ENCODE measurements at places on chromosomes 13 and 19.

DNA sequence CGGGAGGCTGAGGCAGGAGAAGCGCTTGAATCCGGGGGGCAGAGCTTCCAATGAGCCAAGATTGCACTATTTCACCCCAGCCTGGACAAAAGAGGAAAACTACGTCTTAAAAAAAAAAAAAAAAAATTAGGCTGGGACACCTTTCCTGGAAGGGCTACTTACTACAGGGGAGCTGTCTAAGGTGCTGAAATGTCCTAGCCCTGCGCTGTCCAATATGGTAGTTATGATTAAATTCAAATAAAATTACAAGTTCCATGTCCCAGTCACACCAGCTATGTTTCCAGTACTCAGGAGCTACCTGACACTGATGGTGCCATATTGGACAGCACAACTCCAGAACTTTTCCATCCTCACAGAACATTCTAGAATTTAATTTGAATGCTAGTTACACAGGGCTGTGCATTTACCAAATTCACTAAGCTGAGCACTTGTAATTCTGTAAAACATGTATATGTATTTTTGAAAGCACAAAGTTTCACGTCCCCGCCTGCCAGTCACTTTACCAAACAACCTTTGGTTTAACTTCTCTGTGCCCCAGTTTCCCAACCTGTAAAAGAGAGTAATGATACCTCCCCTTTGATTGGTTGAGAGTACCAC is 9.2 kb upstream of the ZSCAN22 start:
- no peak for DNase-seq

GRCh38 chr19:16887353-16888265 is 1.2 kb upstream of the F2RL3 start:
- no peak for DNase-seq

DNA sequence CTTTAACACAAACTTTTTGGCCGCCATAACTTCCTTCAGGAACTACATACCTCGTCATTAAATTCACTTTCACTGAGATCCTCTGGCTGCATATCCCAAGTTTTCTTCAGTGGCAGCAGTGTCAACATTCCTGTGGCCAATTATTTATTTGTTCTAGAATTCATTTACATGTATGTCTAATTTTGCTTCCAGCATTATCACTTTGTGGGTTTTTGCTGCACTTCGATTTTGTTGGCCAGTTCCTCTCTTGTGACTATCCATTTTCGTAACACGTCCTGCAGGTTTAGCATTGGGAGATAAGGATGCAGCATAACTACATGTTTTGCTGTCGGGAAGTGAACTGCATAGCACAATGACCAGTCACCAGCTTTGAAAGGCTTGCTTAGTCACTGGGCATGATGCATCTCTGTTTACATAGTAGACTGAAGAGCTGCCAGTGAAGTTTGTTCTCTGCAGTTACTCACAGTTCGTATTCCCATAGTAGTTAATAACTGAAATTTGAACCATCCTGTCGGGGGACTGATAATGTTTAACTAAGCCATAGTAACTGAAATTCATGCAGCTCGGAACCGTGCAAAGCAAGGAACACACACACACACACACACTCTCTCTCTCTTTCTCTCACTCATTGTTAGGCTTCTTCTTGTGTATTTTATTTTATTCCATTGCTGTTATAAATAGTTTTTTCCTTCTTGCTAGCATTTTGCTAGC is 28.3 kb downstream of the ZNF507 start:
- DNase-seq, result peak; percentile 15

DNA sequence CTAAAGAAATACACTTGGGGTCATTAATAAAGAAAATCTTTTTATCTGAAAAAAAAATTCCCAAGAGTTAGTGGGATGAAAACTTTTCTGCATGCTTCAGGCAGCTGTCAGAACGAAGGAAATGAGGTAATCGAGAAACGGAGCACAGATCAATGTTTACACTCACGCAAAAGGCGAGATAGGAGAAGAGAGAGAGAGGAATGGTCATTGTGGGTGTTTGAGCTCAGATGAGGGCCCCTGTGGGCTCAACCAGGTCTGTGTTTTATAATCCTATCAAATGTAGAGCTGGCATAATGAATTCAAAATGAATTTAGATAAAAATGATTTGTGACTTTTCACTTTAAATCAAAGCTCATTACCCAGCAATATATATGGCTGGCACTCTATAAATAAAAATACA is 6.3 kb upstream of the RXFP2 start:
- no peak for DNase-seq

- no peak for DNase-seq
Measured at GRCh38 chr13:114128348-114128623, 4.1 kb downstream of the RASA3 start.

DNA sequence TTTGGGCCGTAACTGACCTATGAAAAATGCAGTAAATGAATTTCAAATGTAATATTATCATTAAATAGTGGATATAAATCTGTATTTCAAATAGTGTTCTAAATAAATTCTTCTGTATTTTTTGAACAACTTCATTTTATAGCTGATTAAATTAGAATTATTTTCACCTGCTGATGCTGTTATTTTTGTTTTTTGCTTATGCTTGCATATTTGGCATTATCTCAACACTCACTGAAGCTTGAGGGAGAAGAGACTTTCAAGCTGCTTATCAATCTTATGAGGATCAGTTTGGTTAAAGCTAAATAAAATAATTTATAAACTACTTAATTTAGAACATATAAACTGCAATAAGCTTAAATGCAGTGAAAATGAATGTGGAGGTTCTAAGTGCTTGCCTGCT is 251.3 kb upstream of the PCDH9 start:
- DNase-seq, result no peak

DNA sequence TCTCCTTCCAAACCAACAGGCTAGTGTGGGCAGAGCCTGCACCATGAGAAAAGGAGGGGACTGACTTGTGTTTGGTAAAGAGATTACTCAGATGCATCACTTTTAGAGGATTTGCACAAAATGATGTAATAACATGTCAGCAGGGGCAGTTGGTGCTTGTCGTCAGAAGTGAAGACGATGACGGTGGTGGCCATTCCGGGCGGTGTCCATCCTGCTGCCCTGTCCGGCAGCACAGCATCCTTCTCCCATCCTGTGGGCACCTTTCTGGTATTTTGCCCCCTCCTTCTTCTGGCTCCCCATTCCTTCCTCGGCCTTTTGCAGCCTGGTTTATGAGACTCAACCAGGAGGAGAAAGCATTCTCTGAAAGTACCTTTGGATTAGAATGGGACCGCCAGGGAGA is 160.1 kb downstream of the TEX29 start:
- DNase-seq, result no peak

DNA sequence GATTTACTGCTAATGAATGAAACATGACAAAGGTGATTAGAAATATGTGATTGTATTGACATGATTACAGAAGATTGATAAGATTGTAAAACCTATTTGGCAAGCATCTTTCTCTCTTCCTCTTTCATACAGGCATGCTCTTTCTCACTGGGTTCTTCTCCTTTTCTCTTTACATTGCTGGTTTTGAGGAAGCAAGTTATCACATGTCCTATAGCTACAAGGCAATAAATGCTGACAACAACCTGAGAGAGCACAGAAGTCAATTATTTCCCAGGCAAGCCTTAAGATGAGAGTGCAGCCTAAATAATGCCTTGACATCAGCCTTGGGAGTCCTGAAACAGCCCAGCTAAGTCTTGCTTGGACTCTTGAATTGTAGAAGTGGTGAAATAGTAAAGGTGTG is 875.0 kb downstream of the SLITRK1 start:
- DNase-seq, result no peak

- DNase-seq, result no peak
Measured at GRCh38 chr13:76958841-76959432, 10.6 kb downstream of the ACOD1 start.

DNA sequence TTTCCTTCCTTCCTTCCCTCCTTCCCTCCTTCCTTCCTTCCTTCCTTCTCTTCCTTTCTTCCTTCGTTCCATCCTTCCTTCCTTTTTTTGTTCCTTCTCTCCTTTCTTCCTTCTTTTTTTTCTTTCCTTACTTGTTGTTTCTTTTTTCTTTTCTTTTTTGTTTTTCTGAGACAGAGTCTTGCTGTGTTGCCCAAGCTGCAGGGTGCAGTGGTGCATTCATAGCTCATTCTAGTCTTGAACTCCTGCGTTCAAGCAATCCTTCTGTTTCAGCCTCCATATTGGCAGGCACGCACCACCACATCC is 5.5 kb upstream of the EEF2 start:
- no peak for DNase-seq

DNA sequence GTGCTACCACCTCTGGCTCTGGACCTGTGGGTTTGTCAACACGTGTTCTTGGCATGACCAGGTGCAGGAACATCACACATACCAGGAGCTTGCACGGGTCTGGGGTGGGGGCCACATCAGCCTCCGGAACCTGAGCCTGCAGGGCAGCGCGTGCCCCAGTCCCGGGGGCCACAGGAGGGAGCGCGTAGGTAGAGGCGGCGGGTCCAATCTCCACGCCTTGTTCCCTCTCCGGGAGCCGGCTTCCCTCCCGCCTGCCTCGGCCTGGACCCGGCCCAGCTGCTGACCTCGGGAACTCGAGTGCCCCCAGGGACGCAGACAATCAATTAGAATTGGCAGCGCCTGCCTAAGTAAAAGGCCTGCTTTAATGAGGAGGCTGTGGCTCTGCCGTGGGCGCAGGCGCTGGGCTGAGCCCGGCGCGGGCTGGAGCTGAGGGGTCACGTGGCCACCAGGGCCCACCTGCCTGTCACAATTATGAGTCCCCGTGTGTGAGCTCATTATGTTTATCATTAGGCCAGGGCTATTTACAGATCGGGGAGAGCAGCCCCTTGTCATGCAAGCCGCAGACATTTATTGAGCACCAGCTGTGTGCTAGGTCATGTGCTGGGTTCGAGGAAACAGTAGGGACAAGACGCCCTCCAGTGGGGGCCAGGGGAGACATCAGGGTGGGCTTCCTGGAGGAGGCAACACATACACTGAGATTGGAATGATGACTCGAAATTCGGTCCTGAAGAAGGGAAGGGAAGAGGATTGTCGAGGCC is 32.2 kb upstream of the TNFAIP8L1 start:
- DNase-seq, result peak; percentile 73

- DNase-seq, result no peak
Measured at GRCh38 chr19:49335071-49335783, at the start of gene CD37. TSS of gene CD37 (plus strand) at chr19:49335406. CDS start at chr19:49335541, 135 bp downstream.

DNA sequence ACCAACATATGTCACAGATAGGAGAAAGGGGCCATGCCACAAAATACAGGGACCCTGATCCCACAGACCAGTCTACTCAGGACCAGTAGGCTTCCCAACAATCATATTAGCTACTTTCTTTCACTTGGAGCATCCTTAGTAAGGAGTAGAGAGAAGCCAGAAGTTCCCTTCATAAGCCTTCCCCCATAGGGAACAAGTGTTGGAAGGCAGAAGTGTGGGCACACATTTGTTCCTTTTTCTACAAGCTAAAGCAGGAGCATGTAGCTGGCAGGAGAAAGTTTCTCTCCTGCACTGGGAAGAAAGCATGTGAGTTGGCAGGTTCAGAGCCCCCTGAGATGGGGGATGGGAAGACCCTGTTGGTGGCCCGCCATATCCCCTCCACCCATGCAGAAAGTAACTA is 165.4 kb downstream of the KCTD12 start:
- no peak for DNase-seq

GRCh38 chr19:48794291-48794690 is 16.5 kb downstream of the BCAT2 start:
- DNase-seq, result no peak

GRCh38 chr13:111866731-111867245 is 200.2 kb upstream of the SOX1 start:
- no peak for DNase-seq

DNA sequence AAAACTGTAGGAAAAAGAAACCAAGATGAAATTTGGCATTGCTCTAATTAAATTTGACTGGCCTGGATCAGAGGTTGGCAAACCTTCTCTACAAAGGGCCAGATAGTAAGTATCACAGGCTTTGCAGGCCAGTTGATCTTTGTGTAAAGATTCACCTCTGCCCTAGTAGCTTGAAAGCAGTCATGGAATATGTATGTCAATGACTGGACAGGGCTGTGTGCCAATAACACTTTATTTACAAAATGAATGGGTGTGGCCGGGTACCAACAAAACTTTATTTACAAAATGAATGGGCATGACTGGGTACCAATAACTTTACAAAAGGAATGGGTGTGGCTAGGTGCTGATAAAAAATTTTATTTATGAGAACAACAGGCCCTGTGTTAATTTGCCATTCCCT is 20.0 kb downstream of the SIN3B start:
- no peak for DNase-seq

DNA sequence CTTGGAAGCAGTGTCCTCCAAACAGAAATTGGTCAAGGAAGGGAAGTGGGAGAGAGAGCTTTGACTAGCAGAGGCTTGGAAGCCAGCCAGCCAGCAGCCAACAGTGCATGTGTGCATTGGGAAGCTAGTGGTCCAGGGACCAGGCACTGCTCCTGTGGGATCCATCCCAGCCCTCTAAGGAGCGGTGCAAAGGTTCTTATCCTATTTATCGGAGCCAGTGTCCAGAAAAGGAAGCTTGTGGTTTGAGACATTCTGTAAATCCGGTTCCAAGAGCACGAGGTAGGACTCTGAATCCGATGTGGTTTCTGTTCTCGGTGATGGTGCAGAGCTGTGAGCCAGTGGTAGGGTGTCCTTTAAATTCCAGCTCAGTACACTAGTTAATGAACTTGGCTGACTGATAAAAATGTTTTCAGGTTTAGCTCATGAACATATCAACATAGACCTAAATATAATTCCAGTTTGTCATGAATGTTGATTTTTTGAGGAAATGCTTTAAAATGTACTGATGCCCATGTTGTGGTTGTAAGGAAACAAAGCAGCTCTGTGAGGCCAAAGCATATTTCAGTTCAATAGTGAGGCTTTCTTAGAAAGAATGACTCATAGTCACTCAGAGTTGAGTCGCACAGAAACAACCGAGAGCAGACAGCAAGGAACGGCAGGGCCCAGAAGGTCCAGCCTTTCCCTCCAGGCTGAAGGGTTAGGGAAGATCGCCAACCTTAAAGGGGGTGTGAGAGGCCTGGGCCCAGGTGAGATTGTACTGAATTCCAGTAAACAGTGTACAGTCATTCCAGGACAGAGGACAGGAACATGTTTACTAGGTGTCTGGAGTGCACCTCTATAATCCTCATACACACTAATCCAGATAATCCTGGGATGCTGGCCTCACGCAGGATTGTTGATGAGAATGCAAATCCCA is 21.5 kb upstream of the GARRE1 start:
- DNase-seq, result no peak

DNA sequence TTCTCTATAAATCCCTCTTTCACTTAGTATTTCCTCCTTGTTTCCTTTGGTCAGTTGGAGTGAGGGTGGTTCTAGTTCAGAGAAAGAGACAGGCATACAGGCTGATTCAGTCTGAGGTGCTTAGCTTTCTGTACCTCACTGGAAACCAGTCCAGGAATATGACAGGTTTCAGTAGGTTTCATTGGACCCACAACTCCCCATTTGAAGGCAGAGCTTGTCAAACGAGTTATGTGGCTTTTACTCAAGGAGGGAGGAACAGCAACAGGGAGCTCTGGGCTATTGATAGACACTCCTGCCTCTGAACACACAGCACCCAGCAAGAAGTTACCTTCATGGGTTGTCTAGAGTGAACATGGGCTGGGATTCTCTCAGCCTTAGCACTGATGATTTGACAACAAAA is 14.5 kb downstream of the ACTN4 start:
- DNase-seq, result no peak

- no peak for DNase-seq
Measured at GRCh38 chr13:110257408-110257807, 49.5 kb downstream of the COL4A1 start.

- no peak for DNase-seq
Measured at GRCh38 chr13:106768991-106769390, 201.1 kb upstream of the ARGLU1 start.

- peak; percentile 18 for DNase-seq
Measured at GRCh38 chr13:21913010-21913409, 242.1 kb downstream of the FGF9 start.
